Progenitor cell of endocrine pancreas (in vitro differentiated cells): ENCODE measurements at places on chromosomes 13 and 19.

GRCh38 chr19:29479941-29480340 lies 45.9 kb upstream of the VSTM2B start:
- DNase-seq: no peak

- DNase-seq: no peak
Observed at GRCh38 chr19:4136680-4137088, 12.8 kb upstream of the MAP2K2 start.

DNA sequence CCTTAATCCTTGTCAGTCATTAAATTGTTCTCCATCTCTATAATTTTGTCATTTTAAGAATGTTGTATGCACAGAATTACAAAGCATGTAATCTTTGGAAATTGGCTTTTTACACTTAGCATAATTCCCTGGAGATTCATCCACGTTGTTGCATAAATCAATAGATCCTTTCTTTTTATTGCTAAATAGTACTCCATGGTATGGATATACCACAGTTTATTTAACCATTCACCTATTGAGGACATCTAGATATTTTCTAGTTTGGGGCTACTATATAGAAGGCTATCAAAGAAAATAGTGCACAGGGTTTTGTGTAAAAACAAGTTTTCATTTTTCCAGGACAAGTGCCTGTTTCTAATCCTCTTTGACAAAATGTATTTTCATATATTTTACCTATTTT lies 523.6 kb upstream of the KLF12 start:
- DNase-seq: no peak

DNA sequence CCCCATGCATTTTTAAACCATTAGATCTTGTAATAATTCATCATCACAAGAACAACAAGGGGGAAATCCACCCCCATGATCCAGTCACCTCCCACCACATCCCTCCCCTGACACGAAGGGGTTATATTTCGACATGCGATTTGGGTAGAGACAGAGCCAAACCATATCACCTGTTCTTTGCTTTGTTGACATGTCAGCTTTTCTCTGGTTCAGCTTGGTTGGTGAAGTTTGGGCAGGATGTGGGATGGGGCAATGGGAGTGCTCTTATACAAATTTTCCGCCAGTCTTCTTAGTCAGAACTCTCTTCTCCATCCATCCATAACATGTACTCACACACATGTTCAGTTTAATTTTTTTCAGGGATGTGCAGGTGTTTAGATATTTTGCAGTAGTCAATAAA lies 12.9 kb downstream of the TPP2 start:
- DNase-seq: no peak

- DNase-seq: no peak
Observed at GRCh38 chr13:37364956-37365355, 233.6 kb downstream of the POSTN start.

- no peak for DNase-seq
Observed at GRCh38 chr13:75226733-75227435, 255.1 kb downstream of the TBC1D4 start.

DNA sequence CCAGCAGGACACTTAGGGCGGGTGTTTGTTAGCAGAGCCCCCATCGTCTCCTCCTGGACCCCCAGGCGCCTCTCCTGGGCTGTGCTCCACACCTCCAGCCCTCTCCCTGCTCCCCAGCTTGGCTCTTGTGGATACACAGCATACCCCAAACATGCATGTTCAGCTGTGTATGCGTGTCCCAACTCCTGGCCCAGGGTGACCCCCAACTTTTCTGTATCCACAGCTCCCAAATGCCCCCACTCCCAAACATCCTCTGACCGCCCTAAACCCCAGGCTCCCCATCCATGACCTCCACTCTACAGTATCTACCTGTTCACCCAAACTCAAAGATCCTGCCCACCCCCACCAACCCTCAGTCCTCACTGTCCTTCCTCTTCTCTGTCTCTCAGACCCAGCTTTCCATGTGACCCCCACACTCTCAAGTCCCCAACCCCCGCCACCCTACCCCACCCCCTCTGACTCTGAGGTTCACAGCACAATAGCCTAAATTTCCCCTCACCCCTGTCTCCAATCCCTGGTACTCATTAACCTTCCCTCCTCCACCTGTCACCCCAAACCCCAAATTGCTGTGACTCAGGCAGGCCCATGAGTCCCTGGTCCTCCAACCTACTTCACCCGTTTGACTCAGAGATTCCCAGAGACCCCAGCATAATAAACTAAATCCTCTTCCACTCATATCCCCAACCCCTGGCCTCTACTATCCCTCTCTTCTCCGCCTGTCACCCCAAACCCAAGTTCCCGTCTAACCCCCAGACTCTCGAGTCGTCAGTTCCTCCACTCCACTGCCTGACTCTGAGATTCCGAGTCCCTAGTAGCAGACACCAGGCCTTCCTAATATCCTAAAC lies 968 bp downstream of the UBE2M start:
- no peak for DNase-seq

GRCh38 chr13:69458013-69458412 lies 649.6 kb upstream of the ATXN8OS start:
- DNase-seq: no peak

GRCh38 chr19:9818175-9818733 lies 625 bp downstream of the FBXL12 start:
- no peak for DNase-seq

DNA sequence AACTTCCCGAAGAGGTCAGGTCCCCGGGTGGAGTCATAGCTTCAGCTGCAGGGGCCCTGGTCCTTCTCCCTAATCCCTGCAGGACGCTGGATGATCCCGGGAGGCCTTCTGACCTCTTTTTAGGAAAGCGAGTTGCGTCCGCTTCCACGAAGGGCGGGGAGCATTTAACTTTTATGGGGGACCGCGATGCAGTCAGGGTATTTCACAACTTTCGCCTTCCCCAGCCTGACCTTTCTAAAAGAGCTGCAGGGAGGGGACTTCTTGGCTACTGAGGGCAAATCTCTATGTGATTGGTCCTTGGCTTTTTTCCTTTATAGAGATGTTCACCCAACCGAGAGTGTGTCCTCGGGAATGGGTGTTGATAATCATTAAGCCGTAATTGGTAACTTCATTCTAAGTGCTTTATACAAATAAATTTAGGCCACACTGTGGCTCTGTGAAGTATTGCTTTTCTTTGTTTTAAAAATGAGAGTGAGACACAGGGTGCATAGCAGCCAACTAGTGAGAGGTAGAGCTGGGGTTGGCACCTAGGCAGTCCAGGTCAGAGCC lies 778 bp downstream of the ZNF230 start:
- no peak for DNase-seq

DNA sequence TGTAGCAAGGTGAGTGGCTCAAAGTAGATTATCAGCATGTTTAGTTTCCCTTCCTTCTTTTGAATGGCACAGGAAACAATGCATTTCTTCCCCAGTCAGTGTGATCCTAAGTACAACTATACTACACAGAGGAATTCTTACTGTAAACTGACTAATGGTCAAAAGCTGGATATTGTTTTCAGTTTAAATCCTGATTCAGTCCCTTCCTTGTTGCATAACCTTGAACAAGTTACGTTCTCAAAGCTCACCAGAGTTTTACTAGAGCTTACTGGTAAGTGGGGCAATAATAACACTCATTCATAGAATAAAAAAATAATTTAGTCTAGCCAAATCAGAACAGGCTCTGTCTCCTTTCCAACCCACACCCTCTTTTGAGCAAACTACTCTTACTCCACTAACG lies 180.1 kb downstream of the POSTN start:
- no peak for DNase-seq

GRCh38 chr13:44837250-44837649 lies 152.0 kb downstream of the NUFIP1 start:
- DNase-seq: no peak

DNA sequence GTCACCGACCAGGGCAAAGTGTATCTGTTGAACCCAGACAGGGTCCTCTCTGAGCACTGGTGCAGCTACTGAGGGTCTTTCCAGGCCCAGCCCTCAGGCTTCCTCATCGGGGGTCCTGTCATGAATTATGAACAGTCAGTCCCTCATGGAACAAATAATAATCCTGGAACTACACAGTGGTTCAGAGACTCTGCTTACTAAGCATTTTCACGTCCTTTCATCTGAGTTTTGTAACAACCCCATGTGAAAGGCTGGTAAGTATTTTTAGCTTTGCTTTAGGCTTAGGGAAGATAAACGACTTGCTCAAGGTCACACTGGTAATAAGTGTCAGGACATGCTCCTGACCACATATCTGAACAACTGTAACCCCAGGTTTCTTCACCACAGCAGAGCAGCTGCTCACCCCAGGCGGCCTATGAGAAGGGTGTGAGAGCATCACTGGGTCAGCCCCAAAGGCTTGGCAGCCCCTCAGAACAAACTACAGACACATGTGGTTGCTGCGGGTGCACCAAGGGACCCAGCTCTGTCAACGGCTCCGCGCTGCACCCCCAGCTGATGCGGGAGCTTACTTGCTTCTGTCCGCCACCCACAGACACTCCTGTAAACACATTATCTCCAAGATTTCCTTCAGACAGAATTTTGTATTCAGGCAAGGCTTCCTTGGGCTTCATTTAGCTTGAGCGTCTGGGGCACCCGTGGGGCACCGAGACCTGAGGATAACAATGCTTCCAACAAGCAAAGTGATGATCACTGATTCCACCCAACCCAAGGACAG lies 19.4 kb upstream of the GSX1 start:
- DNase-seq: no peak

- DNase-seq: peak; percentile 77
Observed at GRCh38 chr19:17215127-17215971, at the start of gene USE1. Gene USE1, plus strand, starts transcription at chr19:17215357. Its CDS starts 49 bp downstream, at chr19:17215406.

GRCh38 chr13:25678398-25678797 lies 306.6 kb downstream of the ATP8A2 start:
- DNase-seq: no peak
